Activated CD4-positive, CD25-positive, alpha-beta regulatory T cell treated with anti-CD3 and anti-CD28 coated beads, Interleukin-2, amount 50 U/mL, for 24 hours (primary cell): ENCODE measurements at places on chromosomes 12 and 14.

- no peak for ATAC-seq
Observed at GRCh38 chr12:101619858-101620761, 25.3 kb downstream of the MYBPC1 start.

GRCh38 chr12:62328296-62328921, 68.2 kb downstream of the USP15 start:
- no peak for ATAC-seq

- peak; percentile 92 for ATAC-seq
Observed at GRCh38 chr12:54522243-54522642, 24.7 kb downstream of the NCKAP1L start.

DNA sequence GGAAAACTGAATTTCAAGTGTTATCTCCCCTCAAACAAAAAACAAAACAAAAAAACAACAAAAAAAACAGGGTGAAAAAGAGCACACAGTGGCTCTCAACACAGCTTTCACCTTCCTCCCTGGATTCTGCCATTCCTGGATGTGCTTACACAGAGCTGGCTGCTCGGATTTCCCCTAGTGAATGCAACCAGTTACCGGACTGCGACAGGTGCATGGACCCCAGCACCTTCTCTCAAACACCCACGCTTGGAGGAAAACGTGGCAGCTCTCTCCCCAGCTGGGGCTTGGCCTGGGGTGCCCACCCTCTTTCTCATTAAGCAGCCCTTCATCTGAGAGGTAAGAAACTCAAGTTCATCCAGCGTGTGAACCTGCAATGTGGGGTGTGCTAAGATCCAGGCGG, 33.5 kb upstream of the DICER1 start:
- ATAC-seq: no peak

- ATAC-seq: no peak
Observed at GRCh38 chr14:38425324-38425976, 169.6 kb upstream of the CLEC14A start.

- ATAC-seq: no peak
Observed at GRCh38 chr14:103019826-103020225, 37.5 kb downstream of the CDC42BPB start.

DNA sequence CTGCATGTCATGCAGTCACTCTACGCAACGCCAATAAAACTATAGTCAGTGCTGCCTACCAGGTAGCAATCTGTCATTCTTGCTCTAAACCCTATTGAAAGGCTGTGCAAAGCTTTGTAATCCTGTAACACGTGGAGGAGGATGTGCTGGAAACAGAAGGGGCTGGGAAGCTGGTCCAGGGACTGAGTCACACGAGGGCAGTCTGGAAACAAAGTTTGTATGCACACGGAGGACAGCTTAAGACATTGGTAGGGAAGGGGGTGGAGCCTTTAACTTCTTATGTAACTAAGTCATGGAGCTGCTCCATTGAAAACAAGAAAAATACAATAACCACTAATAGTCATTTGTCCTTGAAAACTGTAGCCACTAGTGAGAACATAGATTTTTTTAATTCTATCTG, 128.0 kb downstream of the BCAT1 start:
- ATAC-seq: no peak

DNA sequence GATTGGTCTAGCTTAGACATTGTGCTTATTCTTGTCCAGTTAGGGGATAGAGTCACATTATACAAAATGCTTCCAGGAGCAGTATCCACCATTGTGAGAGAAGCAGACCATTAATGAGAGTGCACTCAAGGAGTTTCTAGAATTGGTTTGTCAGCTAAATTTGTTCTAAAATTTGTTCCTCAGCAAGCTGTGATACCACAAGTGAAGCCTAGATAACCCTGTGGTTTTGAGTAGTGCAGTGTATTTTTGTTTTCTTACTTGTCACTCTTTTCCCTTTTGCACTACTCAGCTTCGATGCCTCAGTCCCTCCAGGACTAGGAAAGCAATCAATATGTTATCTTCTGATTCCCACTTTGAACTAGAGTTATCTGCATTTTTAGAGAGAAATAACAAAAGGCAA, 42.5 kb upstream of the AKAP6 start:
- ATAC-seq: no peak

GRCh38 chr14:100534528-100535286, 52.5 kb downstream of the BEGAIN start:
- no peak for ATAC-seq

GRCh38 chr12:52402873-52403540, 3.1 kb downstream of the KRT82 start:
- no peak for ATAC-seq

GRCh38 chr14:106776395-106776983, 1250.1 kb downstream of the TMEM121 start:
- ATAC-seq: peak; percentile 68

GRCh38 chr12:131024026-131024425, 70.3 kb downstream of the ADGRD1 start:
- no peak for ATAC-seq

DNA sequence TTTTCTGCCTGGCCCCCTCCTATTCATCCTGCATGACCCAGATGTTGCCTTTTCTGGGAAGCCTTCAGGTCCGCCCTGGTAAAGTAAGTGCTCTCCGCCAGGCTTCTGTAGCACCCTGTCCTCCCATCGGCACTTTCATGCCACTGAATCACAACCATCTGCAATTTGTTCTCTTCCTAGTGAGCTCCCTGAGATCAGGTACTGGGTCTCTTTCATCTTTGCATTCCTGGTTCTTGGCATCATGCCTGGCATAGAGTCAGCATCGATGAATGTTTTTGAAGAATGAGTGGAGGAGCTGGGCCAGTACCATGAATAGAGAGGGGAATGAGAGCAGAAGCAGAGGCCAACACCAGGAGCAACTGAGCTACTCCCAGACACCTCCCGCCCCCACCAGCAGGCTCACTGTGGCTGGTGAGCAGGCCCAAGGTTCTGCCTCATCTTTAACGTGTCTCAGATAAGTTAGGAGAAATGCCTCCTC, 13.1 kb downstream of the ZDHHC22 start:
- no peak for ATAC-seq

- ATAC-seq: peak; percentile 94
Observed at GRCh38 chr12:39467432-39467870, 24.5 kb upstream of the KIF21A start.

DNA sequence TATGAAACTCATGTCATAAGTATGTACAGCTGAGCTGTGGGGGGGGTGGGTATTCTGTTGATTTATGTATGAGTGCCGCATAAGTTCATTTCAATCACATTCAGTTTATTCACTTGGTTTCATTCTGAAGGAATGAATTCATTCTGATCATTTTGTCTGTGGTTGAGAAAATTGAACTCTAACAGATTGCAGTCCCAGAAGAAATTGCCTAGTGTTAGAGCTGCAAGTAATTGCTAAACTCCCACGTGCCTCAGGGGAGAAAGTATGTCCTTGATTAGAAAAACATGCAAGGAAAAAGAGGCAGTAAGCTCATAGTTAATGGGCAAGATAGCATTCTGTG, 442.4 kb upstream of the MGAT4C start:
- ATAC-seq: no peak

- peak; percentile 38 for ATAC-seq
Observed at GRCh38 chr14:71932229-71932981, at the start of gene RGS6. Gene RGS6 (plus strand): TSS chr14:71932429.

DNA sequence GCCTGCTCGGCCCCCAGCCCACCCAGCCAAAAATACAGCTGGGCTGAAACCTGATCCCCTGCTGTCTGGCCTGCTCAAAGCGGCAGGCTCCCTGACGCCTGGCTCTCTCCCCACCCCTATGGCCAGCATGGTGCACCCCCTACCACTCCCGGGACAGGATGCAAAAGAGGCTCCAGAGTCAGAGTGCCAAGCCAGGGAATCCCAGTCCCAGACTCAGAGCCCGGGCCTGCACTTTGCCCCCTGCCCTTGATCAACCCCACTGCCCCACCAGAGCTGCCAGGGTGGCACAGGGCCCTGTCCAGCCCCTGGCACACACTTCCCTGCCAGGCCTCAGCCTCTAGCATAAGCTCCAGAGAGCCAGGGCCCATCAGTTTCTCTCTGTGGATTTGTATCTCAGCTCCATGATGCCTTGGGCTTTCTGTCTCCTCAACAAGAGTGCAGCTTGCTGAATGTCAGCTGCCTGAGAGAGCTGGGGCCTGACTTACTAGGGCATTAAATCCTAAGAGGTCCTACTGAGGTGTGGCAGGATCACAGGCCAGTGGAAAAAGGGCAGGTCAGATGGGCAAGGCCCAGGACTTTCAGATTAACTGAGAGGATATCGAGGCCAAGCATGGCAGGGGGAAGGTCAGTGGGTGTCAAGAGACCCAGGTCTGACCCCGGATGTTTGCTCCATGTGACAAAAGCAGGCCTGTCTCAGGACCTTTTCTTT, 13.9 kb downstream of the ACVRL1 start:
- no peak for ATAC-seq

GRCh38 chr12:87274594-87275245, 754.5 kb downstream of the C12orf50 start:
- no peak for ATAC-seq

DNA sequence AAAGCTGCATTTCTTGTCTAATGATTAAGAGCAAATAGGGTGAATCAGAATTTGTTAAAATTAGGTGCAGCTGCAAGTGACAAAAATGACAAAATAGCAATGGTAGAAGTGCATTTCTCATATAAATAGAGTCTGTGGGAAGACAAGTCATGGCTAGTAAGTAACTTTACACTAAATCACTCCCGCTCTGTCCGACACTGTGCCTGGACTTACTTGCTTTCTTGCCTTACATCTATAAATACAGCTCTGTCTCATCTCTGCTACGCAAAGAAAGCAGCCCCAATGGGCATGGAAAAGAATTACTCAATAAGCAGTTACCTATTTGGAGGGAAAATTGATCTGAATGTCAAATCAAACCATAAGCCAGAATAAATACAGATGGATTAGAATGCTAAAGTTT, 245.4 kb upstream of the KRR1 start:
- ATAC-seq: no peak

DNA sequence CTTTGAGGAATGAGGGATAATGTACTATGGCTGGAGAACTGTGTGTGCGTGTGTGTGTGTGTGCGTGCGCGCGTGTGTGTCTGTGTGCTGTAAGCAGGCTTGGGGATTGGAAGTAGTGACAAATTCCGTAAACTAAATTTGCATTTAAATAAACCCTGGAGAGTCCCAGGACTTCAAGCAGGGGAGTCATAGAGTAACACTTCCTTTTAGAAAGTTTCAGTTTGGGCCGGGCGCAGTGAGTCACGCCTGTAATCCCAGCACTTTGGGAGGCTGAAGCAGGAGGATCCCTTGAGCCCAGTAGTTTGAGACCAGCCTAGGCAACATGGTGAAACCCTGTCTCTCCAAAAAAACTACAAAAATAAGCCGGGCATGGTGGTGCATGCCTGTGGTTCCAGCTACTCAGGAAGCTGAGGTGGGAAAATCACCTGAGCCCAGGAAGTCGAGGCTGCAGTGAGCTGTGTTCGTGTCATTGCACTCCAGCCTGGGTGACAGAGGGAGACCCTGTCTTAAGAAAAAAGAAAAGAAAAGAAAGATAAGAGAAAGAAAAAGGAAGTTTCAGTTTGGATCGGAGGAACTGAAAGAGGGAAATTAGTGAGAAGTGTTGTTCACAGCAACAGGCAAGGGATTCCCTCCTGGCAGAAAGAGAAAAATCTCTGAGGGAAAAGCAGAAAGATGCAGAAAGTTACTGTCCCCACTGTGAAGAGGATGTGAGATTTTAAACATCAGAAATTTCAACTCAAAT, 222.7 kb upstream of the SOX5 start:
- no peak for ATAC-seq

DNA sequence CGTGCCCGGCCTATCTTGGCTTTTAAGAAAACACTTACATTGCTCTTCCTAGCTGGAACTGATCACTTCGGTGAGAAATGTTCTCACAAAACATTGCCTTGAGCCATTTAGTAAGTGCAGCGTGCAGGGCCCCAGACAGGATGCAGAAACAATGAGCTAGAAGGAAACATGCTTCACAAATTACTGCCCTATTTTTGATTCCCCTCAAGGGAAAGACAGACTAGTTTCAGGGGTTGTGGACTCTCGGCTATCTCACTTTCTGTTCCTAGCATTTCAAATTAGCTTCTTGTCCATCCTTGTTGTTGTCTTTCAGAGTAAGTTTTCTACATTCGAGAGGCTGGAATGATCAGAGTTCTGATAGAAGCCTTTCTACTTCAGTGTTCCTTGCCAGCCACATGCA, 21.6 kb downstream of the TGFB3 start:
- ATAC-seq: no peak

DNA sequence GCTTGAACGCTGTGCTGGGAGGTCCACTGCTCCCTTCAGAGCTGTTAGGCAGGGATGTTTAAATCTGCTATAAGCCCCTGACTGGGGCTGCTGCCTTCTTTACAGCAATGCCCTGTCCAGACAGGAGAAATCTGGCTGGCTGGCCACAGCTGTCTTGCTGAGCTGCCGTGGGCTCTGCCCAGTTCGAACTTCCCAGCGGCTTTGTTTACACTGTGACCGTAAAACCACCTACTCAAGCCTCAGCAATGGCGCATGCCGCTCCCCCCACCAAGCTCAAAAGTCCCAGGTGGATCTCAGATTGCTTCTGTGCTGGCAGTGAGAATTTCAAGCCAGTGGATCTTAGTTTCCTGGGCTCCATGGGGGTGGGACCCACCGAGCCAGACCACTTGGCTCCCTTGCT, 35.8 kb downstream of the CKAP4 start:
- no peak for ATAC-seq

DNA sequence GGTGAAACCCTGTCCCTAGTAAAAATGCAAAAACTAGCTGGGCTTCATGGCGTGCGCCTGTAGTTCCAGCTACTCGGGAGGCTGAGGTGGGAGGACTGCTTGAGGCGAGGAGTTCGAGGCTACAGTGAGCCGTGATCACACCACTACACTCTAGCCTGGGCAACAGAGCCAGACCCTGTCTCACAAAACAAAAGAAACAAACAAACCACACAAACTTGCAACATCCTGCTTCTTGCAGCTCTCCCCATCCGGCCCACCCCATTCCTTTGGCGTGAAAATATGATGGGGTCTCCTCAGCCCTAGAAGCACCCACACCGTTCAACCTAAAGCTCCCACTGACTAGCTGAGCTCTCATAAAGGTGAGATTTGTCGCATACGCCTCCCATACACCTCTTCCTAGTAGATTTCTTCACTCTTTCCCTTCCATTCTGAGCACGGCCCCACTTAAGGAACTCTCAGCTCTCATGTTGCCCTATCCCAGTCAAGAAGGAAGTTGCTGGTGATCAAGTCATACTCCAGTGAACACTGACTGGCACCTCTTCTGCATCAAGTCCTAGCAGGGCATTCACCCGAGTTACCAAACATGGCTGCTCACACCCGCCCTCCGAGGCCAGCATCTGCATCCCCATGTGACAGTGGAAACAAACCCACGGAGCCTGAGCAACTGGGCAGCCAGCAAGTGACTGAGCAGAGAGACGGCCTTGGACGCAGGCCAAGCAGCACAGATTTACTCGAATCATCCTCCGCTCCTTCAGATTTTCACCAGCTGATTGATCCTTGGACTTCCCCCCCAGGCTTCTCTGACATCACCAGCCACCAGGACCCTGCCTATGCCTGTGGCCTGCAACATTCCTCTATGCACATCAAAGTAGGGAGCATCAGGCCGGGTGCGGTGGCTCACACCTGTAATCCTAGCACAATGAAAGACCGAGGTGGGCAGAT, 18.9 kb upstream of the CD27 start:
- no peak for ATAC-seq

GRCh38 chr12:32140877-32141276, 34.2 kb downstream of the BICD1 start:
- no peak for ATAC-seq
